Ammon's horn (tissue), 1 donor: ENCODE measurements at places on chromosomes 11 and 22.

DNA sequence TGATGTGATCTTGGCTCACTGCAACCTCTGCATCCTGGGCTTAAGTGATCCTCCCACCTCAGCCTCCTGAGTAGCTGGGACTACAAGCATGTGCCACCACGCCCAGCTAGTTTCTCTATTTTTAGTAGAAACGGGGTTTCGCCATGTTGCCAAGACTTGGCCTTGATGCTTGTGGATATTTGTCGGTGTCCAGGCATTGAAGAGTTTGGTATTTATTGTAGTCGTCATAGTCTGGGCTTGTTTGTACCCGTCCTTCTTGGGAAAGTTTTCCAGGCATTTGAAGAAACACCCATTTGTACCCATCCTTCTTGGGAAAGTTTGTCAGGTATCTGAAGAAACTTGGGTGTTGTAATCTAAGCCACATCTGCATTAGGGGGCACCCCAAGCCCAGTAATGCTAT is 28.7 kb downstream of the FCHSD2 start:
- DNase-seq: no peak

GRCh38 chr11:111793863-111794262 is 27.7 kb upstream of the PPP2R1B start:
- DNase-seq: no peak

- DNase-seq: no peak
Measured at GRCh38 chr11:73342633-73343032, 33.6 kb upstream of the RELT start.

DNA sequence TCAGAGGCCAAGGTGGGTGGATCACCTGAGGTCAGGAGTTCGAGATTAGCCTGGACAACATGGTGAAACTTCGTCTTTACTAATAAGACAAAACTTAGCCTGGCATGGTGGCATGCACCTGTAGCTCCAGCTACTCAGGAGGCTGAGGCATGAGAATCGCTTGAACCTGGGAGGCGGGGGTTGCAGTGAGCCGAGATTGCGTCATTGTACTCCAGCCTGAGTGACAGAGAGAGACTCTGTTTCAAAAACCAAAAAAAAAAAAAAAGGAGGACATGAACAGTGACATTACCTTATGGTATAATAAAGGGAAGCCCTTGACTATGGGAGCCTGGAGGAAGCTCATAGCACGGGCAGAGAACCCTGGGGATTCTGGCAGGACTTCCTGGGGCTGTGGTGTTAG is 16.5 kb upstream of the PLEKHB1 start:
- no peak for DNase-seq

- DNase-seq: no peak
Measured at GRCh38 chr11:47329431-47329986, 23.0 kb downstream of the MYBPC3 start.

DNA sequence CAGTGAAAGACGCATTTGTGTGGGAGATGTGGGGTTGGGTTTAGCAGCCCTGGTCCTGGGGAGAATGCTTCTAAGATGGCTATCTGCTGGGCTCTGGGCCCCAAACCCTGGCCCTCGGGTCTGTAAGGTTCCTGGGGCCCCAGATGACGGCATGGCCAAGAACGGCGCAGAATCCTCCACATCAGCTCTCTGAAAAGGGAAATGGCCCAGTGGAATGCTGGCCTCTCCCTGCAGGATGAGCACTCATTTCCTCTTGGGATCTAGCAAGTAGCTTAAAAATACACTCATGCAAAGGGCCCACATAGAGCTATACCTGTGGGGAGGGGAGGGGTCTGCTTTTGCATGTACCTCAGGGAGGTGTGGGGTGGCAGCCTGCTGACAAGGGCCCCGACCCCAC is 37.5 kb upstream of the LINC01488 start:
- DNase-seq: no peak

- DNase-seq: no peak
Measured at GRCh38 chr11:134562196-134562595, 150.2 kb upstream of the B3GAT1 start.

DNA sequence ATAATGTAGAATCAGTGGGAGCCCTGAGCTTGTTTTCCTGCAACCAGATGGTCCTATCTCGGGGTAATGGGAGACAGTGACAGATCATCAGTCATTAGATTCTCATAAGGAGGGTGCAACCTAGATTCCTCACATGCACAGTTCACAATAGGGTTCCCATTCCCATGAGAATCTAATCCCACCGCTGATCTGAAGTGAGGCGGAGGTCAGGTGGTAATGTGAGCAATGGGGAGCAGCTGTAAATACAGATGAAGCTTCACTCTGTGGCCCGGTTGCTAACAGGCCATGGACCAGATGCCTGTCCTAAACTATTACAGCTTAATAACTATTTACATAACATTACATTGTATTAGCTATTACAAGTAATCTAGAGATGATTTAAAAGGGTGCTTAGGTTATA is 17.0 kb downstream of the DIXDC1 start:
- DNase-seq: no peak

DNA sequence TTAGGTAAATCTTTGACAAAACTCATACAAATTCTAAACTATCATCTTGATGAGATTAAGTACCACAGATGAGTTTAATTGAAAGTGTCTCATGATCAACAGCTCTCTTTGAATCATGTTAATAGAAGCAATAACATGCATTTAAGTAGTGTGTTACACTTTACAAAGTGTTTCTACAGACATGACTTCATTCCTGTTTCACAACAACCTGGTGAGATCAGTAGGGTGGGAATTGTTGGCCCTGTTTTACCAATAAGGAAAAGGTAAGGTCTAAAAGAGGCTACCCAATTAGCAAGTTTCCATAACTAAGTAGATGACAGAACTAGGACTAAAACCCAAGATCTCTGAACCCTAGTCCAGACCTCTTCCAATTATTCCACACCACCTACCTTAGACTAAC is 12.7 kb upstream of the PRSS23 start:
- DNase-seq: no peak

DNA sequence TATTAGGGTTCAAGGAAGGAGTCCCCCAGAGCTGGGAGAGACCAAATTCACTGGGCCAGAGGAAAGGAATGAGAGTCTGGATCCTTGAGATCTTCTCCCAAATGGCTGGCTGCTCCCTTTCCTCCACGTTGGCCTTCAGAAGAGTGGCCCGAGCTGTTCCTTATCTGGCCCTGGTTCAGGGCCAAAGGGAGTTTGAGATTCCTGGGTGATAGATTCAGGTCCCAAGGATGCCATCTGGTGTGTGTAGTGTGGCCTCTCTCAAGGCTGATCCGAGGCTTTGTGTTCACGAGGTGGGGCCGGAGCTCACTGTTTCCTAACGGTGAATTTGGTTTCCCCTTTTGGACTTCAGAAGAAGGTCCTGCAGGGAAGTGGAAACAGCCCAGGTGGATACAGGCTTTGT is 17.4 kb upstream of the ABCC8 start:
- DNase-seq: no peak

GRCh38 chr11:43567396-43567975 is 113.1 kb upstream of the HSD17B12 start:
- DNase-seq: peak; percentile 46

- DNase-seq: no peak
Measured at GRCh38 chr11:1670905-1671371, 26.1 kb upstream of the KRTAP5-6 start.

- no peak for DNase-seq
Measured at GRCh38 chr22:37419969-37420685, 7.2 kb downstream of the ELFN2 start.

GRCh38 chr11:80524349-80524748 is 1083.5 kb upstream of the TENM4 start:
- no peak for DNase-seq

DNA sequence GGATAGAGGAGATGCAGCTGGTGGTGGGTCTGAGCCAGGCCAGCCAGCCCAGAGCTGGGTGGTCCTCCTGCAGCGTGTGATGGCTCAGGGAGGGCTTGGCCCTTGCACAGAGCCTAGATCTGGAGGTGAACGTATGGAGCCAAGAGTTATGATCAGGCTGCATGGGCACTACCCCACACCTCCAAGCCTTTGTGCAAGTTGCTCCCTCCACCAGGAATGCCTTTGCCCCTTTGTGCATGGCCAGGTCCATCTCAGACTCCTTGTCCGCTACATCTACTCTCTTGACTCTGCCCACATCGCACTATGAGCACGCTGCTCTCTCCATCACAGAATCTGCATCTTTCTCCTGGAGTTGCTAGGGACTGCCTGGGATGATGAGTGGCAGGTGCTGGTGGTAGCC is 895.7 kb downstream of the TBC1D22A start:
- DNase-seq: no peak

DNA sequence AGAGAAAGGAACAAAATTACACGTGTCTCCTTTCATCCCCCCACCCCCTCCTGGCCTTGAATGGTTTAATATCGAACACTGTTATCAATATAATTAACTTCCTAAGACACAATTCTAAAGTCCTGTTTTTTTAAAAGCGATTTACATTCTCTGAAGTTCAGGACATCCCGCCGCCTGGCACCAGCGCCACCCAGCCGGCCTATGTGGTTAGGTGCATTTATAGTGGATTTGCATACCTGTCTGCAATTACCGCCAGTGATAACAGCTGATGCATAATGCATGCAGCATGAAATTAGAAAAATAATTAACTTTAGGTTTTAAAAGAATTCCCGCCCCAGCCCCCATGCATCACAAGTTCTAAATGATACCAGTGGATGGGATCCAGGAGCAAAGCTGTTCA is 58.6 kb downstream of the MACROD1 start:
- DNase-seq: no peak

DNA sequence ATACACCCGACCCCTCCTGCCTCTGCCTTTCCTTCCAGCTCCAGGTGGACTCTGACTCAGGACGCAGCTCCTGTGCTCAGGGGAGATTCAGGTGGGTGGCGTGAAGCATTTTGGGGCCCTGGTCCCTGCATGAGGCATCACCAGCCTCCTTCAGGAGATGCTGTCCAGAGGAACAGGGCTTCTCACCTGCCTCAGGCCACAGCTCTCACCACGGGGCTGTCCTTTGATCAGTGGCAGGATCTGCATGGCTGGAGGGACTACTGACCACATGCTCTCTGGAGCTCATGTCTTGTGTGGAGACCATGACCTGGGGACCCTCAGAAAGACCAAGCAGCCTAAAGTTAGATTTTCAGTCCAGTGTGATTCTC is 58.8 kb downstream of the GGTLC2 start:
- no peak for DNase-seq

GRCh38 chr11:92692826-92693546 is 276.5 kb upstream of the MTNR1B start:
- no peak for DNase-seq

- DNase-seq: no peak
Measured at GRCh38 chr11:18419040-18419439, 6.9 kb downstream of the LDHC start.

DNA sequence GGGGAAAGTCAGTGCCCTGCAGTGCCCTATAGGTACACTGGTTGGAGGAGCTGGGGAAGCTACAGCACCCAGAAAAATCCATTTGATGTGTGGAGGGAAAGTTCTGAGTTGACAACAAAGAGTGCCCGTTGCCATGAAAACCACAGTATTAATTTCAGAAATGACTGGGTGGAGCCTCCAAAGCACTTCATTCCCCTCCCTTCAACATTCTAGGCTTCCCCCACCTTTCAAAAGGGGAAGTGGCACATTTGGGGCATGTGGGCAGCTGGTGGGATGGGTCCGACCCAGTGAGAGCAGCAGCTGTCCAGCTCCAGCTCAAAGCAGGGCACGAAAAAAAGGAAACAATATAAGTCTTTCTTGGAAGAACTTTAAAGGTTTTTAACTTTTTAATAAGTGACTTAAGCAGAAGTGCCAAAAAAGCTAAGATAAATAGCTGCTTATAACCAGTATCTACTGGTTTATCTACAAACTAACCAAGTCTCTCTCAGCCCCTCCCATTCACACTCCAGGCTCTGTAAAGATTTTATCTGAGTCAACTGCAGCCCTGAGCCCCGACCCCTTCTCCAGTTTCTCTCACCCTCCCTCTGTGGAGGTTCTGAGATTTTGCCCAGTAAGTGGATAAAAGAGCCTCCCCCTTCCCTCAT is 9.0 kb upstream of the AHNAK start:
- peak; percentile 54 for DNase-seq

- no peak for DNase-seq
Measured at GRCh38 chr11:47848700-47849155, 578 bp upstream of the NUP160 start.

DNA sequence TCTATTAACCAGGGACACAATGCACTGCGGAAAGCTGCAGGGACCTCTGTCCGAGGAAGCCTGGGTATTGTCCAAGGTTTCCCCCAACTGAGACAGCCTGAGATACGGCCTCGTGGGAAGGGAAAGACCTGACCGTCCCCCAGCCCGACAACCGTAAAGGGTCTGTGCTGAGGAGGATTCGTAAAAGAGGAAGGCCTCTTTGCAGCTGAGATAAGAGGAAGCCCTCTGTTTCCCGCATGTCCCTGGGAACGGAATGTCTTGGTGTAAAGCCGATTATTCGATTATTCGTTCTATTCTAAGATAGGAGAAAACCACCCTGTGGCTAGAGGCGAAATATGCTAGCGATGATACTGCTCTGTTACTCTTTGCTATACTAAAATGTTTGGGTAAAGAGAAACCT is 5.2 kb downstream of the BET1L start:
- DNase-seq: no peak

GRCh38 chr22:43186272-43187170 is at the start of gene TTLL12:
Gene TTLL12 (minus strand): TSS chr22:43187134. CDS start chr22:43187069, 65 bp downstream.
- DNase-seq: peak; percentile 63

DNA sequence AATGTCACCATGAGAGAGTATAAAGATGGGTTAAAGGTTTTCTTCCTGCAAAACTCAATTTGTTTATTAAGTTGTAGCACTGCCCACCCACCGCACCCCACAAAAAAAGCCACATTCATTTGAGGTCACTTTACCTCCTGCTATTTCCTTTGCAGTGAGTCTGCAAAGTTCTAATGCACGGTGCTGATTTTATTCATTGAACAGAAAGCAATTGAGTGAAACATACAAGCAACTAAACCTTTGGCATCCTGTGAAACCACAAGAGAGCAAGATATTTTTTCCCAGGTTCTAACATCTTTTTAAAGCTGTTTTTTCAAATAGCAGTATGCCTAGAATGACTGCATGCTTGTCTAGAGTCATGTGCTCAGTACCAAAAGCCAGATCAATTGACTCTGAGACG is 39.0 kb downstream of the RRAS2 start:
- DNase-seq: no peak

DNA sequence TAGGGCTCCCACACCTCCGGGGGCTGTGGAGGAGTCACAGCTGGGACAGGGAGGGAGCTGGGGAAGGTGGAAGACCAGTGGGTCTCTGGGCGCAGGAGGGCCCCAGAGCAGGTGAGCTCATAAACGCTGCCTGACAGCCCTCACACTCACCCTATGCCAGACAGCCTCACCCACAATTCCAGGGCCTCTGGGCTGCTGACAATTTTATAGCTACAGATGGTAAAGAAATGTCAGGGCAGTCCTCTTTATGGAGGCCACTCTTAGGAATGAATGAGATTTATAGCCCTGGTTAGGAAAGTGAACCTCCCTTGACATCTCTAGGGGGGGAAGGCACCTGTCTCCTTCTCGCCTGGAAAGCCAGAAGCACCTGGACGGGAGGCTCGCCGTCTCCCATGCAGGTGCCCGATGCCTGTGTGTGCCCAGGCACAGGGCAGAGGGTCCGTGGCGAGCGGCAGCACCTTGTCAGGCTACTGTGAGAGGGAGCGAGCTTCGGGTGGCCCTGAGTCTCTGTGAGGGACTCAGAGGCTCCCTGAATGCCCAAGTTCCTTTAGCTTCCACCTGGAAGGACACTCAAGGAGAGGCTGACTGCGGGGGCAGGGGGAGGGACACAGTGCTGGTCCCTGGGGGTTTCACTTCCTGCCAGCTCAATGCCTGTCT is 39.9 kb downstream of the IGSF9B start:
- DNase-seq: no peak

GRCh38 chr22:46542011-46542985 is 4.9 kb upstream of the CELSR1 start:
- DNase-seq: peak; percentile 82

GRCh38 chr22:43542681-43543521 is 131.1 kb downstream of the MPPED1 start:
- no peak for DNase-seq

GRCh38 chr11:45856044-45856468 is 8.8 kb downstream of the CRY2 start:
- DNase-seq: no peak
